CD4-positive, alpha-beta T cell treated with Interleukin-21 for 1 hour (primary cell): ENCODE measurements at places on chromosomes 2 and 18.

GRCh38 chr2:102455061-102455670 lies 17.9 kb upstream of the SLC9A4 start:
- DNase-seq = no peak

DNA sequence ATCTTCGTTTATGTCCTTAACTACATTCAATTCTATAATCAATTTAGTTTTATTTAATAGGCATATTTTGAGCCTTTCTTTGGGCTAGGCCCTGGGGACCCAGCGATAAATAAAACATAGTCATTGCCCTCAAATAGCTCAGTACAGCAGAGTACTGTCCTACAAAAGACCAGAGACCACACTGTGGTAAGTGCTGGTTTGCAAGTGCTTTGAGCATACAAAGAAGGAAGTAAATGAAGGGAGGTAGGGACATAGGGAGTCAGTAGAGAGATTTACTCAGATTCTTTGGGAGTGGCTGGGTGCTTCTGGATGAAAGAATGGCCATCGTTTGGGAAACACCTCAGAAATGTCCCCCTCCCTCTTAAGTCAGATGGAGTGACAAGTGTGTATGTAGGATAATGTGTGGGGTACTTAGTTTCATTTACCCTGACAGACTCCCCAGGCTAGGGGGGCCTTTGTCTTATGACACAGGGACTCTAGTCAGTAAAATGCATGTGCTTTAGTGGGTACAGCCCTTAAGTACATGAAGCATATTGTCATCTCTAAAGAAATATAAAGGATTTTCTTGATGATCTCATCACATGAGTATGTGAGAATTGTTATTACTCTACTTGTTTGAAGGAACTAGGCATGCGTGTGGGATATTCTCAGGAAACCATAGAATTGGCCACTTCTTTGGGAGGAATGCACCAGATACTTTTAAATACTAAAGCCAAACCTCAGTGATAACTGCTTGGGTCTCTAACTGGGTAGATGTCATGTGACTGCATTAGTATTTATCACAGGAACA lies 35.1 kb downstream of the MAPRE2 start:
- DNase-seq = no peak

GRCh38 chr2:203893401-203893800 lies 25.8 kb downstream of the CTLA4 start:
- no peak for DNase-seq

- no peak for DNase-seq
Measured at GRCh38 chr2:23008951-23009350, 376.0 kb upstream of the KLHL29 start.

GRCh38 chr2:237774811-237775553 lies 23.6 kb upstream of the RBM44 start:
- peak; percentile 46 for DNase-seq

GRCh38 chr2:69956475-69956979 lies 4.9 kb downstream of the ASPRV1 start:
- DNase-seq = no peak

DNA sequence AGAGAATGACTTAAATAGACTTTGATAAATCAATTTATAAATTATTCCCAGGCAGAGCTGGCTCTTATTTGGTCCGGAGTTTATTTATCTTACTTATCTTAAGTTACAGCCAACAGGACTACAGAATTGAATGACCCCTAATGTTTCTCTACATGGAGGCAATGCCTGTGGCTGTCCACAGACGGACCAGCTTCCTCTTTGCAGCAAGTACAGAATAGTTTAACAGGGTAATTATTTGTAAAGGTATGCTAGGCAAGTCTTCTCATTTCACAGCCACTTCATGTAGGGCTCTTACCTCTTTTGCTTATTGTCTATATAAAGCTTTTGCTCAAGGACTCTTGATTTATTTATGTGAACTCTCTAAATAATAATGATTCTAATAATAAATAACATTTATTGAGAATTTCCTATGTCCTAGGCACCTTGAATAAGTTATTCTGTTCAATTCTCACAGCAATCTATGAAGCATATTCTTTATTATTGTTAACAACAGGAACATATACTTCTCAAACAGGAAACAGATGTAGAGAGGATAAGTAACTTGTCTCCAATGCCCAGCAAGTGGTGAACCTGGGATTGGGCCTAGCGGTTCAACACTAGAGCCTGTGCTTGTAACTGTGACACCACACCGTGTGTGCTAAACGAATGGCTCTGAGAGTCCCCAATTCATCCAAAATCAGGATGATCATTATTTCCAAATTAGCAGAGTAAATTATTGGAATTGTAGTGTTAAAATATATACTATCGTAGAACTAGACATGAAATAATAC lies 58.8 kb upstream of the NXPH2 start:
- DNase-seq = no peak

- no peak for DNase-seq
Measured at GRCh38 chr2:182767578-182767977, 51.5 kb downstream of the DNAJC10 start.

GRCh38 chr2:234375176-234375880 lies 121.6 kb downstream of the ARL4C start:
- no peak for DNase-seq

GRCh38 chr2:75466708-75467311 lies 93.9 kb downstream of the EVA1A start:
- no peak for DNase-seq

- DNase-seq = no peak
Measured at GRCh38 chr2:238282861-238283738, 5.3 kb downstream of the PER2 start.

GRCh38 chr2:52976143-52976949 lies 791.3 kb upstream of the CHAC2 start:
- DNase-seq = no peak

DNA sequence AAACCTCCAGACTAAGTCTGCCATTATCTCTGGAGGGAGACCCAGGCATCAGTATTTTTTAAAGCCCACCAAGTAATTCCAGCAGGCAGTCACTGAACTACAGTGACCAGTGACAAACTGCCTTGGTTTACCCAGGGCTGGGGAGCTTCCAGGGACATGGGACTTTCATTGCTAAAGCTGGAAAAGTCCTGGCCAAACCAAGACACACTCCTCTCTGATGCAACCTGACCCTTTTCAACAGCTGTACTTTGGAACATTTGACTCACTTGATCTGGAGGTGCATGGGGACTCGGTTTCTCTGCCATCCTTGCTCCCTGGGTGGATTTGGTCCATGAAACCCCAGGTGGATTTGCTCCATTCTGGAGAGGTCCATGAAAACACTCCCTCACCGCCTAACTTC lies 7.0 kb downstream of the MRO start:
- no peak for DNase-seq

GRCh38 chr2:59905731-59906130 lies 647.7 kb downstream of the BCL11A start:
- DNase-seq = no peak

GRCh38 chr2:112159454-112159921 lies 21.3 kb downstream of the FBLN7 start:
- DNase-seq = no peak

GRCh38 chr18:2240311-2240705 lies 331.0 kb downstream of the METTL4 start:
- no peak for DNase-seq

- peak; percentile 100 for DNase-seq
Measured at GRCh38 chr2:231707927-231708772, at the start of gene PTMA. TSS of gene PTMA (plus strand) at chr2:231708525. CDS start at chr2:231708707, 182 bp downstream.

GRCh38 chr18:38883111-38883510 lies 1317.5 kb upstream of the CELF4 start:
- DNase-seq = no peak

- DNase-seq = no peak
Measured at GRCh38 chr2:215772003-215772402, 241.3 kb downstream of the MREG start.

- no peak for DNase-seq
Measured at GRCh38 chr2:102975996-102976975, 214.5 kb downstream of the TMEM182 start.

DNA sequence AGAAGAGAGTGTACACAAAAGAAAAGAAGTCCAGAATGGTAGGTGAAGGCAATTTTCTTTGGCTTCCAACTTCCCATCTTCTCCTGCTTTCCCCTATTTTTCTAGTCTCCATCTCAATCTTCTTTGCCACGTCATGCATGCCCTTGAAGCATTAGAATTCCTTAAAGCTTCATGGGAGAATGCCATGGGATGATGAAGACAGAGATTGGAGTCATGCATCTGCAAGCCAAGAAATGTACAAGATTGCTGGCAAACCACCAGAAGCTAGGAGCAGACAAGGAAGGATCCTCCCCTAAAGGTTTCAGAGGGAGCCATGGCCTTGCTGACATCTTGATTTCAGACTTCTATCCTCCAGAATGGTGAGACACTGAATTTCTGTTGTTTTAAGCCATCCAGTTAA lies 305.9 kb downstream of the HRH4 start:
- DNase-seq = no peak

DNA sequence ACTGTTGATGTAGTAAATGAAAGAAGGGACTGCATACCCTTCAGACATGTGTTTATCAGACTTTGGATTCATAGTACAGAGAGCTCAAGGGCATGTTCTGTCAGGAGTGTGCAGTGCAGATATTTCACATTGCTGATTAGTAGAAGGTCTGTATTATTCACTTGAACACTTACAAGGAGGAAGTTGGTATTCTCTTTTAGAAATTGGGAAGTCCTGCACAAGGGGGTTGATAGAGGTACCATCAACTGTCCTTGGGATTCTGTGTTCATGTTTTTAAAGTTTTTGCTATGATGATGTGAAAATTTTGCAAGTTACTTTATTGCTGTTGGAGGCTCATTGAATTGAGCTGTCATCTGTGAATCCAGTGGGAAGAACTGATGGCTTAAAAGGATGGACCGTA lies 6.7 kb downstream of the PSMD1 start:
- DNase-seq = no peak

GRCh38 chr2:238235331-238235732 lies 4.5 kb downstream of the HES6 start:
- no peak for DNase-seq

- no peak for DNase-seq
Measured at GRCh38 chr2:196217116-196217515, 45.7 kb upstream of the STK17B start.

GRCh38 chr18:47815486-47816270 lies 114.8 kb downstream of the SMAD2 start:
- no peak for DNase-seq

DNA sequence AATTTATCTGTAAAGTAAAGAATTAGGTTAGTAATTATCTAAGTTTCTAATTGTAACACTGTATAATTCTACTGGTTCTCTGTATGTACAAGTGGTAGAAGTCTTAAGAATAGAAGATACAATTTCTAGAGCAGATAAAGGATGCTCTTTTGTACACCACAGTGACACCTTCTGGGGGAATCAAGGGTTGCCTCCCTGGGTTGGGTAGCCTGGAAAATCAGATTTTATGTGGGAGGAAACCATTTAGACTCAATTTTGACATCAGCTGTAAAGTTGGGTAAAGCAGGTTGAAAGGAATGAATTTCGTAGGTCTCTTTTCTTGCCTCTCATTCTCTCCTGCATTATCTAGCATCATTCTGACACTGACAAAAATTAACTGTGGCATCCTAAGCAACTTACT lies 354.8 kb downstream of the DCC start:
- no peak for DNase-seq

DNA sequence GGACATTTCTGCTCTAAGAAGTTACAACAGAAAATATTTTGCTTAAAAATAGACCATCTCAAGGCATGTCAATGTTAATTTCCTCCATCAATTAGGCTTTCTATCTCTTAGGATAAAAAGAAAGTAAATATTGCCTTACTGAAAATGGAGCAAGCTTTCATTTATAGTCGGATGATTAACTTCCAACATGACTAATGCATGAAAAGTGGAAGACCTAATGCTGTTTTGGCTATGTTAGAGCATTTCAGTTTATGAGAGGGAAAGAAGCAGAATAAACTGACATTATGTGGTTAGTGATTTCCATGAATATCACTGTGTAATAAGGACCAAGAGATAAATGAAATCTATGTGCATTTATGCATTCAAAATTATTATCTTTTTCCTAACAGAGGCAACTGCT lies 475.2 kb upstream of the UBE2E3 start:
- no peak for DNase-seq

DNA sequence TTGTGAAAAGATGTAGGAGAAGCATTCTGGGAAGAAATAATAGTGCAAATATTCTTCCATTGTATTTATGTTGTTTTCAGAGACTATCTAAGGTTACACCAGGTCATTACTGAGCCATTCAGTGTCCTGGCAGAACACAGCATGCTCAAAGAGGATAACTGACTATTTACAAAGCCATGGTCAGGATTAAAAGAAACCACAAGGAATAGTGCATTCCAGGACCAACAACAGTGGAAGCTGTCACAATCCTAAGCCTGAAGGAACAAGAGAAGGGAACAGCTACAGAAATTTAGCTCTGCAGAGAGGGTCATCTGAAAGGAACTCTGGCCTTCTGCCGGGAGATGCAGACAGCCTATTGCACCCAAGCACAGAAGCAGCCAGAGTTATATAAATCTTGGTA lies 116.7 kb downstream of the DSC3 start:
- DNase-seq = no peak

GRCh38 chr18:210733-211132 lies 52.4 kb downstream of the USP14 start:
- DNase-seq = no peak

- no peak for DNase-seq
Measured at GRCh38 chr2:23926290-23926749, 603 bp downstream of the ATAD2B start.

GRCh38 chr2:72605836-72606442 lies 219.9 kb downstream of the EXOC6B start:
- peak; percentile 1 for DNase-seq

- no peak for DNase-seq
Measured at GRCh38 chr18:64929036-64929435, 780.1 kb upstream of the LINC00305 start.

- DNase-seq = no peak
Measured at GRCh38 chr2:119792907-119793312, 33.2 kb downstream of the PTPN4 start.
